NCI-H146 (cell line): ENCODE measurements at places on chromosomes 13 and 19.

GRCh38 chr13:19067767-19068166 is 113.9 kb downstream of the TUBA3C start:
- DNase-seq, result no peak

DNA sequence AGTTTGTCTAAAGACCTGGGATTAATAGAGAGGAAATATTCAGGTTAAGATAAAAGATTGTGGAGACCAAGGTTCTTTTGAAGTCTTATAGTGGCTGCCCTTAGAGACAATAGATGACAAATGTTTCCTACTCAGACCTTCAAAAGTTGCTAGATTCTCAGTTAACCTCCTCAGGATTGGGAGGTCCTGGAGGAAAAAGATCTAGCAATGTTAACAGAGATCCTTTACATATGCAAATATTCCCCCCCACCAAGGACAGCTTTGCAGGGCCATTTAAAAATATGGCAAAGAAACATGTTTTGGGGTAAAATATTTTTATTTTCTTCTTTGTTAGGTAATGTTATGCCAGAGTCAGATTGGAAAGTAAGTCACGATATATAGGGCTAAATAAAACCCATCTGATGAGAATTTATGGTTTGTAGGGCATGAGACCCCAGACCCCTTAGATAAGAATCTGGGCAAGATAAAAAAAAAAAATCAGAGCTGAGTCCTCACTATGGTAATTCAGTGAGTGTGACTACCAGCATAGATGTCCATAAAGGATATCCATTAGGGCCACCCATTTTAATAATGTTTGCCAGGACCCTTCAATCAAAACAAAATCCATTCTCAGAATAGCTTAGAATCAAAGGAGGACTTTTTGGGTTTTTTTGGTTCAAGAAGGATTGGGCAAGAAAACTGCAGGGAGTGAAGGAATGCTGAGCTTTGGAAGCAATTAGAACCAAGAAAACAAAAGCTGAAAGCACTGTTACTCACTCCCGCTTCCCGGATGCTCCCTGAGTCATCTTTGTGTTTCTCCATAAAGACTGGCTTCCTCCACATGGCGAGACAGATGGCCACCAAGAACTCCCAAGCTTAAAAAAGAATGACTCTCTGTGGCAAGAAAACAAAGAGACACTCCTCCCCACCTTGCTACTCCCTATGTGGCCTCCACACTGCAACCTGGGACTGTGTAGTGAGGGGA is 28.2 kb downstream of the VSTM1 start:
- DNase-seq, result no peak

GRCh38 chr13:110136660-110137585 is 170.0 kb downstream of the COL4A1 start:
- no peak for DNase-seq

- DNase-seq, result no peak
Measured at GRCh38 chr13:99066219-99066618, 88.4 kb upstream of the DOCK9 start.

DNA sequence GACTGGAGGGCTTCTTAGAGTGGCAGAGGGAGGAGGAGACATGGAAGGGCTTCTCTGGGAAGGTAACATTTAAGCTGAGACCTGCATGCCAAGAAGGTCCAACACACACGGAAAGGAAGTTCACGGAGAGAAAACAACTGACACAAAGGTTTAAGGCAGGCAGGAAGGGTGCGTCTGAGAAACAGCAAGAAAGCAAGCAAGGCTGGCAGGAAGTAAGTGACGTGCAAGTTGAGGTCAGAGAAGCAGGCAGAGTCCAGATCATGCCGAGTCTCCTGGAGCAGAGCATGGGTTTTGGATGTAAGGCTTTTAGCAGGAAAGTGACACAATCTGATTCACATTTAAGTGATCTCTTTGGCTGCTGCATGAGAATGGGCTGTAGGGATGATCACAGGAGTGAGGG is 60.5 kb downstream of the ATP7B start:
- no peak for DNase-seq

- peak; percentile 31 for DNase-seq
Measured at GRCh38 chr13:52896827-52897659, 48.6 kb upstream of the PCDH8 start.

- DNase-seq, result no peak
Measured at GRCh38 chr13:77502104-77502720, 33.3 kb upstream of the SCEL start.

- DNase-seq, result peak; percentile 29
Measured at GRCh38 chr19:20247016-20247683, 80.1 kb downstream of the ZNF486 start.

GRCh38 chr19:39825093-39825463 is 8.9 kb downstream of the DYRK1B start:
- DNase-seq, result no peak

- DNase-seq, result no peak
Measured at GRCh38 chr19:2775556-2776430, 7.3 kb downstream of the SGTA start.

DNA sequence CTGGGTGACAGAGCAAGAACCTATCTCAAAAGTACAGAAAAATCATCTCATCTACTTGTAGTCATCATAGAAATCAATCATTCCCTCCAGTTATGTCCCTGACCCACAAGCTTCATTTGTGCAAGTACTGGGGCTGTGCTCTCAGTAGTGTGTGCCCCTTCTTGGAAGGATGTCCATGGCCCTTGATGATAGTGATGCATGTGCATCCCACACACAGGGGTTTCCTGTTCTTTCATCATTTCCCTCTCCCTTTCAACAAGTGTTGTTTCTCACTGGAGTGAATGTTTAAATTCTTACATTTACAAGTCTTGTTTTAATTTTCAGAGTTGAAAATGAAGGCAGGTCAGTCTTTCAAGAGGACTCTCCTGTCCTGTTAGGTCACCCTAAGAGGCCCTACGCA is 1.5 kb downstream of the LGALS13 start:
- no peak for DNase-seq

GRCh38 chr19:8526345-8527091 is 12.6 kb upstream of the ZNF414 start:
- DNase-seq, result peak; percentile 81

DNA sequence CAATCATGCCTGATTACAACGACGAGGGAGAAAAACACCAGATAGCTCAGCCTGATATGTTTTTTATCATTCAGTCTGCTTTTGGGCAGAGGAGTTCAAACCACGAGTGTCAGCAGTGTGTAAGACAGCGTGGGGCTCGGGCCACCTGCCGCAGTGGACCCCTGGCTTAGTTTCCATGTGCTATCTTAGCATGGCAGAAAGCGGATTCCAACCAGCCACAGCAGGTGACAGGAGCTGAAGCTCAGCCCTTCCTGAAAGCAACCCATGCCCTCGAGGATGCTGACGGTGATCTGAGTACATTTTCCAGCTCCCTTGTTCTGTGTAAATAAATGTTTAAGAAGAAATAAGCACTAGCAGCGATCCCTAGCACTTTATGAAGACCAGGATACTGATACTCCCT is 32.2 kb upstream of the MBNL2 start:
- DNase-seq, result peak; percentile 45

DNA sequence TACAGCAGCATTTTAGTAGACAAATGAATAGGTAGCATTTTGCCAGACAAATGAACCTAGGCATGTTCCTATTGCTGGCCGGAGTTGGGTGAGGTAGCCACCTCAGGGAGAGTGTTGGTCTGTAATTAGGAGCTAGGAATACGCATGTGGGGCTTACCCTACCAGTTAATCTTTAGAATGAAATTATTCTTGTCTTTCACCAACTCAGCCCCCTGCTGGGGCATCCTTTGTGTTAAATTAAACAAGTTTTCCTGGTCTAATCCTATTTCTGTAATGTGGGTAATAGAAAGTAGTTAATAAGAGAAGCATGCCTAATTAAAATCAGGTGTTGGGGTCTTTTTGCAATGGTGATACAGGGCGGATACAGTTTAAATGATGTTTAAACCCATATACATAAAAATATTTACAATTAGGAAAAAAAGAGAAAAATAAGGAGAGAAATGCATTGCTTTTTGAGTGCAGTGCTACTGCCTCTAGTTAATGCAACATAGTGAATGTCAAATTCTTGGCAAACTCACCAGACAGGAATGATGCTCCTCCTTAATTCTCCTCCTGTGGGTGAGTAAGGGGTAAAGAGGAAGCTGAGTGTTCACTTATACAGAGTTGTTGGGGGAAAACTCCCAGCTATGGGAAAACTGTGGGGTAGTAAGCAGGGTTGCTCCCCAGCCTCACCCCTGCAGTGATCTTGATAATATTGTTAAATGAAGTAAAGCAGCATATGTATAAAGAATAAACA is 276.4 kb upstream of the EDNRB start:
- peak; percentile 5 for DNase-seq

DNA sequence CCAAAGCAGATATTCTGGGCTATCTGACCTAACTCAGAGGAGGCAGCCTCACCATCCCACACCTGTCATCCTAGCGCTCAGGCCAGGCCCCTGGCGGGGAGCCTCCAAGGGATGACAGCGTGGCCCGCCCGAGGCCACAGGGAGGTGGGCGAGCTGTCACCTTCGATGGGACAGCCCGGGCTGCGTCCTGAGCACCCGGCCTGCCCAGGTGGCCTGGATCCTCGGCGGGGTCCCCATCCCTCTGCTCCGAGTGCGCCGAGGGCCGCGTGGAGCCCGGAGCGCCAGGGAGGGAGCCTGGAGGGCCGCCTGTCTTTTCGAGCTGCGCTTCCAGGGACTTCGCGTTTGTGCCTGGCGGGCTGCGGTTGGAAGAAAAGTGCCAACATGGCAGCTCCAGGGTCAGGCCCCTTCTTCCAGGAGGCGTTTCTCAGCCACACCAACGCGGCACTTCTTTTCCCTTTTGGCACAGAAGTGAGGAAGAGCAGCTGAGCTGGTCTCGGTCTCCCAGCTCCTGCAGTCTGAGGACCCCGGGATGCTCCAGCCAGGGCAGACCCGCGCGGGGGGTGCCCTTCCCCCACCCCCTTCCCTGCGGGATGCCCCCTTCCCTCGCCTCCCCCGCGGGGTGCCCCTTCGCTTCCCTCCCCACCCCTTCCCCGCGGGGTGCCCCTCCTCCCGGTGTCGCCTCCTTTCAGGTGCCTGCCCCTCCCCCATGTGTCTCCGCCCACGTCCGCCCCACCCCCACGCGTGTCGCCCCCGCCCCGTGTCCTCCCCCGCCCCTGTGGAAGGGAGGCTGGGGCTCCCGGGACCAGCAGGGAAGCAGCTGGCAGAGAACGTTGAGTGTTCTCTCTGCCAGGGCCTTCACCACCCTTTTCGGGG is 42.3 kb downstream of the GJA3 start:
- peak; percentile 50 for DNase-seq

DNA sequence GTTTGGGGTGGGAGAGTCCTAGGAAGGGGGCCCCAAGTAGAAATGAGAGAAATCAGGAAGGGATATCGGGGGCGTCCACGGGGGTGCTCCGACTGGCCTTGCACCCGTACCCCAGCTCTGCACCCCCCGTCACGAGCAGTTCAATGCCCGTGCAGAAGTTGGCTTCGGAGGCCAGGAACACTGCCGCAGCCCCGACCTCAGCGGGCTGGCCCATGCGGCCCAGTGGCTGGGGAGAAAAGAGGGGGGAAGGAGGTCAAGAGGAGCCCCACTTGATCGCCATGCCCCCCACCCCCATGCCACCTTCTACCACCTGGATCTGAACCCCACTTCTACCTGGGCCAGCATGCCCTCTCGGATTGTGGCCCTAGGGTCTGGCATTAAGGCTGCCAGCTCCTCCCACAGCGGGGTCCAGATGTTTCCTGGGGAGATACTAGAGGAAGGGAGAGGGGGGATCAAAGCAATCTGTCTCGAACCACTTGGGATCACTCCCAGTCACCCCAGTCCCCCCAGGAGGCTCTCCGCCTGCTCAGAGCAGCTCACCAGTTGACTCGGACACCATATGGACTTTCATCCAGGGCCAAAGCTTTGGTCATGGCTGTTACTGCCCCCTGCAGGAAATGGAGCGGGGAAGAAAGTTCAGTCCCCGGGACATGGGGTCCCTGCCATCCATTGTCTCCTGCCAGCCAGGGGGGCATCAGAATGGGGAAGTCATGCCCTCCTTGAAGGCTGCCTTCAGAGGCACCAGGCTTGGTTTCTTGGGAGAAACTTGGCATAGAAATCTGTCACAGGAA is 2.5 kb upstream of the BCAT2 start:
- no peak for DNase-seq

GRCh38 chr13:93534181-93534700 is 307.6 kb downstream of the GPC6 start:
- no peak for DNase-seq

DNA sequence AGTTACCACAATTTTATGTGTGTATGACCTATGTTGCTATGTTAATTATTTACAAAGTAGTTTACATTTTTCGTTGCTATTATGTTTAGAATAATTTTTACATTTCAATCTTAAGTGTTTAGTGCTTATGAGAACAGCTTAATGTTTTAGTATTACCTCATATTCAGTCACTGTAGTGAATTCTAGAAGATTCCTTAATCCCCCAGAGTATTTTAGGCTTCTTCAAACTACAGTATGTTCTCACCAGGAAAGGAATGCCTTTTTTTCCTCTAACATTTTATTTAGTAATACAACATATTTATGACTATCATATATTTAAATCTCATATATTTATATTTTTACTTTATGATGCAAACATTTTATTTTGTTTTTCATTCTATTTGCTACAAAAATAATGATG is 612.1 kb upstream of the KLHL1 start:
- DNase-seq, result no peak

- DNase-seq, result no peak
Measured at GRCh38 chr13:72552731-72553130, 174.7 kb downstream of the MZT1 start.

- no peak for DNase-seq
Measured at GRCh38 chr19:3054972-3055740, 7.1 kb downstream of the TLE5 start.

GRCh38 chr19:32558607-32559228 is 22.3 kb upstream of the PDCD5 start:
- DNase-seq, result no peak

GRCh38 chr13:106846571-106847448 is 278.9 kb upstream of the ARGLU1 start:
- DNase-seq, result no peak

DNA sequence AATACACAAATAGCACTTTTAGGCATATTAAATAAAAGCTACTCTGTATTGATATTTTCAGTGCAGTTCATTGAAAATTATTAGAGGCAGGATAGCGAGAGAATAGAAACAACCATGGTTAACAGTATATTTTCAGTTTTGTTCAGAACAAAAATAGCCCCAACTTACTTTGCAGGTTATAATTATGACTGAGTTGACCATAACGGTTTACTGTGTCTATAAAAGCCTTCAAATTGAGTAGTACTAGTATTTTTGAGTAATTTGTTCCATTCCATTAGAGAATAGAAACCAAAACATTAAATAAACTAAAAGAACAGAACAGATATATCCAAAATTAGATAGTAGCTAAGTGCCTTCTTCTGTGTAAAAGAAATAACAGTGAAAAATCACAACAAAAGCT is 1108.4 kb upstream of the PCDH20 start:
- DNase-seq, result no peak

GRCh38 chr13:51502153-51502651 is 49.4 kb upstream of the INTS6 start:
- DNase-seq, result no peak
